Stimulated activated CD4-positive, alpha-beta T cell treated with anti-CD3 and anti-CD28 coated beads, Interleukin-4, amount 100 ng/mL, for 4 hours (primary cell): ENCODE measurements at places on chromosomes 1 and 21.

GRCh38 chr1:37410105-37410504, 64.3 kb upstream of the ZC3H12A start:
- peak; percentile 7 for DNase-seq

GRCh38 chr1:12383786-12384185, 154.0 kb downstream of the VPS13D start:
- no peak for DNase-seq

DNA sequence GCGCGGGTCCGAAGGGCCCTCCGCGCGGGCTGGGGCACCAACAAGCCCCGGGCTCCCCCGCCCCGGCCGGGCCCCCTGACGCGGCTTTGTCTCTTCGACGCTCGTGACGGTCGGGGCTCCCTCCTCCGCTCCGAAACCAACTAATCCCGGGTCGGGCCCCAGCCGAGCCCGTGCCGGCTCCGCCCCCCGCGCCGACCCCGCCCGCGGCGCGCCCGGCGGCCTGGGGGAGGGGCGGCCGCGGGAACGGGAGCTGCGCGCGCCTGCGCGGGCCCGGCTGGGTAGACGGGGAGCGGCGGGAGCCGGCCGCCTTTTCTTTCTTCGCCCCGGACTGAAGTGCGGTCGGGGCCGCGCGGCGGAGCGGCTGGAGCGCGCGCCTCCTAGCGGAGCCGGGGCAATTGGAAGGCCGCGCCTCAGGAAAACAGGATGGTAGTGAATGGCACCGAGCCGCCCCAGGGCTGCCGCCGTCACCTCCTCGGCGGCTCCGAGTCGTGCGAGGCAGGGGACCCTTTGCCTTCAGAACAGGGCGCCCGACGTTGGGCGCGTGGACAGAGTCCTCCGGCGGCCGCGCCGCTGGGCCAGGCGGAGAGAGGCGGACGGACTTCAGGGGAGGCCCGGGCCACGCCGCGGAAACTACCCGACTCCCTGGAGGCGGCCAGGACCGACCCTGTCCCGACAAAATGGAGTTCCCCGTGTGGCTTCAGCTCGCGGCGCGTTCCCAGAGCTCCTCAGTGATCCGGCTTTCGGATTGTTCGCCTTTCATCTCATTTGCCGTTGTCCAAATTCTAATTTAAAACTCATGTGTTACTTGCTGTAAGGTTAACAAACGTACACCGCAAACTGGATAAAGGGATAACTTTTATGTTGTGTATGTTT, at the start of gene TP53BP2:
TSS of gene TP53BP2 (minus strand) at position 138 of the 873 bp plus-strand sequence. CDS start 267 bp downstream, outside the sequence.
- peak; percentile 86 for DNase-seq

DNA sequence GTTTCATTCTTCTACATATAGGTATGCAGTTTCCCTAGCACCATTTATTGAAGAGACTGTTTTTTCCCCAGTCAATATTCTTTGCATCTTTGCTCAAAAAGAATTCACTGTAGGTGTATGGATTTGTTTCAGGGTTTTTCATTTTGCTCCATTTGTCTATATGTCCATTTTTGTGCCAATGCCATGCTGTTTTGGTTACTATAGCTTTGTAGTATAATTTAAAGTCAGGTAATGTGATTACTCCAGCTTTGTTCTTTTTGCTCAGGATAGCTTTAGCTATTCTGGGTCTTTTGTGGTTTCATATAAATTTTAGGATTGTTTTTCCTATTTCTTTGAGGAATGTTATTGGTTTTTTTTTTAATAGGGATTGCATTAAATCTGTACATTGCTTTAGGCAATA, 15.9 kb upstream of the SMAP2 start:
- DNase-seq, result no peak

DNA sequence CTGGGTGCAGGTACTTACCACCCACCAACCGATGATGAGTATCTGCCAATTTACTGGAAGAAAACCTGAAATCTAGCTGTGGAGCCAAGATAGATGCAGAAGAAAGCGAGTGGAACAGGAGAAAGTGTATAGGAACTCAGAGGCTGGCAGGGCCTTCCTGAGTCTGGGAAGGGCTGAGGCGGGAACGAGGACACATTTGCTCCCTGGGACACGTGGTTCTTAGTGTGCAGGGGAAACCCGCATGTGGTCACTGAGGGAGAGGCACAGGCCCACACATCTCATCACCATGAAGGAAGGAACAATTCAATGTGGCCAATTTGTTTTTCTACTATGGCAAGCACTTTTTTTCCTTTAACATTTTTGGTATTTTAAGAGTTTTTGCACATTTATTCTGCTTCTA, 8.2 kb downstream of the RYR2 start:
- DNase-seq, result no peak

- DNase-seq, result no peak
Measured at GRCh38 chr1:61253912-61254633, 171.7 kb downstream of the NFIA start.

DNA sequence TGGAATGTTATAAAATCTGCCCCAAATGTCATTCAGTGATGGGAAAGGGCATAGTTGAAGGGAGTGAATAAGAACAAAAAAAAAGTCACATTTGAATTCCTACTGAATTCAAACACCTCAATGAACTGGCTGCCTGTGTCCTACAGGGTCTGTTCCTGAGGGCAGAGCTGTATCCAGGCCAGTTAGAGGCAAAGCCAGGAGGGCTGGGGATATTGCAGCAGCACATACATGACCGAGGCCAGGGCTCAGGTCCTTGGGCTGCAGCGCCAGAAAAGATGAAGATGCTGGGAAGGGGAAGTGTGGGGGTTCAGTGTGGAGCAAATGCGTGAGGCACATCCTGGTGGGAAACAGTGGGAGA, 449.2 kb downstream of the SIPA1L2 start:
- no peak for DNase-seq

DNA sequence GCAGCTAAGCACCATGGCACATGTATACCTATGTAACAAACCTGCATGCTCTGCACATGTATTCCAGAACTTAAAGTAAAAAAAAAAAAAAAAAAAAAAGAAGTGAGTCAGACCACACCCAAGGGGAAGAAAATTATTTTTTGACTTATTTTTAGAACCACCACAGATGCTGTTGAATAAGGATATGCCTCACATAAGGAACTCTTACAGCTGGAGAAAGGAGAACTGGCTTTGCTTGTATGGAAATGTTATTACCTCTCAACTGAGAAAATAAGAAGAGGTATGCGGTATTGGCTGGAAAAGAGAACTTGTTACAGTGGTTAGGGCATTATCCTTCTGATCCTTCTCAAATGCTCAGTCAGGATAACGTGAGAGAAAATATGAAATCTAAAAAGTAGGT, 27.5 kb upstream of the FCER1A start:
- no peak for DNase-seq

GRCh38 chr1:116268211-116268610, 104.8 kb upstream of the ATP1A1 start:
- peak; percentile 21 for DNase-seq

DNA sequence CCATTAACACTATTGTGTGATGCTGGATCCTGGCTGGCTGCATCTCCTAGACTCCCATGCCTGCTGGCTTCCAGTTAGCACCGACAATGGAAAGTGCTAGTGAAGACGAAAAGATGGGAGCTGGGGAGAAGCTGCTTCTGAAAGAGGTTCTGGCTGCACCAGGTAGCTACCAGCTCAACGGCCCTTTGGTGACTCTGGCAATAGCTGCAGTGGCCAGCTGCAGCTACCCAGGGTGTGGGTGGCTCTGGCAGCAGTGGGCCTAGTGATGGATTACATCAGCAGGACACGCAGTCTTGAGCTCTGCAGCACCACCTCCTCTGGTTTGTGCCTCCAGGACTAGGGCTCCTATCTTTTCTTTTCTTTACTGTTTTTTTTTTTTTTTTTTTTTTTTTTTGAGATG, 662.6 kb downstream of the MATN1 start:
- no peak for DNase-seq

GRCh38 chr1:11984576-11984975, 4.3 kb downstream of the MFN2 start:
- no peak for DNase-seq
